ENCODE measurements at places on chromosomes 3 and 15.

DNA sequence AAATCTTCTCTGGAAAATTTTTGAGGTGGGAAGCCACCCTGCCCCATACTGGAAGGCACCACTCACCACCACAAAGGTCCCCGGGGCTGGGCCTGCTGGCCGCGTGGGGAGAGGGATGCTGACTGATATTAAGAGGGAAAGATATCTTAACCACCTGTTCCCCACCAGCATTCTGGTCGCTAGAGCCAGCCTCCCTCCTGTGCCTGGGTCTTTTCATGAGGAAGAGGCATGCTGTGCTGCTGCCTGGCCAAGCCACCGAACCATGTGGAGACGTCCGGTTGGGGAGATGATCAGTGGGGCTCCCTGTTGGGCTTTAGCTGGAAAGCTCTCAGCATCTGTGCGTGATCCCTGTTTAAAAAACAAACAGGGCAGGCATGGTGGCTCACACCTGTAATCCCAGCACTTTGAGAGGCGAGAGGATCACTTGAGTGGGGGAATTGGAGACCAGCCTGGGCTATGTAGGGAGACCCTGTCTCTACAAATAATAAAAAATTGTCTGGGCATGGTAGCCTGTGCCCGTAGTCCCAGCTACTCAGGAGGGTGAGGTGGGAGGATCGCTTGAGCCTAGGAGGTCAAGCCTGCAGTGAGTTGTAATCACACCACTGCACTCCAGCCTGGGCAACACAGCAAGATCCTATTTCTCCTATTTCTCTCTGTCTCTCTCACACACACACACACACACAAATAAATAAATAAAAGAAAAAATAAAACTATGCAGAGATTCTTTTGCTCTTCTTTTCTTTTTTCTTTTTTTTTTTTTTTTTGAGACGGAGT, 1.0 kb downstream of the KLHL18 start:
- no peak for DNase-seq

- DNase-seq, result no peak
Observed at GRCh38 chr15:88658070-88658965, 19.5 kb downstream of the ISG20 start.

GRCh38 chr15:53115563-53115962, 325.4 kb upstream of the ONECUT1 start:
- no peak for DNase-seq

DNA sequence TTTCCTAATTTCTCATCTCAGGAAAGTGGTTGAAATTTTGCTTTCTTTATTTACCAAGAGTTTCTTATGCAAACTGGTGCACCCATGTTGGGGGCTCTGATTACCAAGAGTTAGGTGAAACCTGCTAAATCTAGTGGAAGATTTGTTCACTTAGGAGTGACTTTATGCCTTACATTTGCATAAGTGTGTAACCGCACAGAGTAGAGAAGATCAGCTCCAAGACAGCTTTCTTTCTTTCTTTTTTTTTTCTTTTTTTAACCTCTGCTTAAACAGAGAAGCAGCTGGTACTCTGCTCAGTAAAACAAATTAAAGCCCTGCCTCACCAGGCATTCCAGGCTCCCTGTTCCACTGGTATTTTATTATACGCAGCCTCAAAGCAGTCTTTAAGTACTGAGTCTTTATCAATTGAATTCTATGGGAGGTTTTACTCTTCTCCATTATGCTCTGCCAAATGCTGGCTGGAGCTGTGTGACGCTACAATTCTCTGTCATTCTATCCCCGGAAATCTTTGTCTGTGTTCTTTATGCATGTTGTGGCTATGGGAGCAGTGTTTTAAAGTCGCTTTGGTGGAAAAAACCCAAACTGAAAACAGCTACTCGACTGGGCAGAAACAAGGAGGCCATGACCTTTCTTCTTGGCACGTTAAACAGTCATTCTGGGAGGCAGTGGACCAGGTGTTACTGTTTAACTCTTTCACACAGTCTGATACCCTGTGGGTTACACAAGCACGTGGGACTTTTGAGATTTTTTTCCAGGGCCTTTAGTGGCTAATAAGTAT, 55.2 kb upstream of the GBE1 start:
- DNase-seq, result no peak
